Spleen (tissue), 13 donors: ENCODE measurements at places on chromosomes 5 and 9. TPM values are rescaled to one million over a fixed set of nuclear protein-coding genes. Genes with fewer than 3 reads are reported as not detected.

- DNase-seq: no peak
Observed at GRCh38 chr5:99807346-99807745, 727.8 kb upstream of the FAM174A start.

DNA sequence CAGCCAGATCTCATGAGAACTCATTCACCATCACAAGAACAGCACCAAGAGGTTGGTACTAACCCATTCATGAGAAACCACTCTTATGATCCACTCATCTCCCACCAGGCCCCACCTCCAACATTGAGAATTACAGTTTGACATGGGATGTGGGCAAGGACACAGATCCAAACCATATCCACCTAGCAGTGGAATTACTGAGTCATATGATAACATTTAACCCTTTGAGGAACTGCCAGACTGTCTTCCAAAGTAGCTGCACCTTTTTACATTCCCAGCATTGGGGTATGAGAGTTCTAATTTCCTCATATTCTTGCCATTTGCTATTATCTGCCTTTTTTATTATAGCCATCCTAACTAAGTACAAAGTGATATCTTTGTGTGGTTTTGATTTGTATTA is 51.9 kb downstream of the CTNNA1 start:
- DNase-seq: no peak

GRCh38 chr9:130446101-130446861 is 1.5 kb downstream of the ASS1 start:
- no peak for DNase-seq

Gene LRRC70
- total RNA-seq: 7.2 TPM

Gene RANBP3L
- total RNA-seq: not detected
